ENCODE measurements at places on chromosomes 6 and 20. TPM values are rescaled to one million over a fixed set of nuclear protein-coding genes. Genes with fewer than 3 reads are reported as not detected.

- DNase-seq = no peak
Observed at GRCh38 chr6:72873433-72873832, 251.6 kb downstream of the KCNQ5 start.

DNA sequence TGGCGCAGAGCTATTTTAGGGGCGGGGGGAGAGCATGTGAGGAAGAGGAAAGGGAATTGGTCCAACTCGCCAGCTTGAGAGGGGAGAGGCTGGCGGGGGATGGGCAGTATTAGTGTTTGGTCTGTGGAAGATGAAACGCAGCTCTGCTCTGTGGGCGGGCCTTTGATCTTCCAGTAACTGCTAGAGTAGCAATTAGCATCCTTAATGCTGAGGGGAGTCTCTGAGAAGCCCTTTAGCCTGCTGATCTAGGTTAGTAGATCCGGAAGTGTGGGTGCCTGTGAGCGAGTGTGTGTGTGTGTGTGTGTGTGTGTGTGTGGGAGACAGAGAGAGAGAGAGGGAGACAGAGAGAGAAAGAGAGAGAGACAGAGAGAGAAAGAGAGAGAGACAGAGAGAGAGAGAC lies 117.2 kb upstream of the BACH2 start:
- no peak for DNase-seq

- no peak for DNase-seq
Observed at GRCh38 chr6:107079429-107079828, 35.9 kb downstream of the BEND3 start.

DNA sequence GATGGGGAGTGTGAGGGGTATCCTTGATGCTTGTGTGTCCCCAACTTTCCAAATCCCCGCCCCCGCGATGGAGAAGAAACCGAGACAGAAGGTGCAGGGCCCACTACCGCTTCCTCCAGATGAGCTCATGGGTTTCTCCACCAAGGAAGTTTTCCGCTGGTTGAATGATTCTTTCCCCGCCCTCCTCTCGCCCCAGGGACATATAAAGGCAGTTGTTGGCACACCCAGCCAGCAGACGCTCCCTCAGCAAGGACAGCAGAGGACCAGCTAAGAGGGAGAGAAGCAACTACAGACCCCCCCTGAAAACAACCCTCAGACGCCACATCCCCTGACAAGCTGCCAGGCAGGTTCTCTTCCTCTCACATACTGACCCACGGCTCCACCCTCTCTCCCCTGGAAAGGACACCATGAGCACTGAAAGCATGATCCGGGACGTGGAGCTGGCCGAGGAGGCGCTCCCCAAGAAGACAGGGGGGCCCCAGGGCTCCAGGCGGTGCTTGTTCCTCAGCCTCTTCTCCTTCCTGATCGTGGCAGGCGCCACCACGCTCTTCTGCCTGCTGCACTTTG lies at the start of gene TNF:
Gene TNF (plus strand): TSS at position 231 of the 567 bp plus-strand sequence. CDS start 177 bp downstream, at position 408.
- no peak for DNase-seq

GRCh38 chr20:39706184-39706663 lies 744.1 kb downstream of the DHX35 start:
- peak; percentile 10 for DNase-seq

CD93 gene
- total RNA-seq = 441 TPM

SMLR1 gene
- total RNA-seq = not detected

SH3BGRL2 gene
- 114 TPM for total RNA-seq

PHACTR2 gene
- total RNA-seq = 199 TPM

CRISP2 gene
- total RNA-seq = not detected
